ENCODE measurements at places on chromosomes 7 and 10. TPM values are rescaled to one million over a fixed set of nuclear protein-coding genes. Genes with fewer than 3 reads are reported as not detected.
A peak's percentile ranks its signal among the peaks of the same experiment; 100 is the strongest.

Gene PLPP4
- not detected for total RNA-seq

DNA sequence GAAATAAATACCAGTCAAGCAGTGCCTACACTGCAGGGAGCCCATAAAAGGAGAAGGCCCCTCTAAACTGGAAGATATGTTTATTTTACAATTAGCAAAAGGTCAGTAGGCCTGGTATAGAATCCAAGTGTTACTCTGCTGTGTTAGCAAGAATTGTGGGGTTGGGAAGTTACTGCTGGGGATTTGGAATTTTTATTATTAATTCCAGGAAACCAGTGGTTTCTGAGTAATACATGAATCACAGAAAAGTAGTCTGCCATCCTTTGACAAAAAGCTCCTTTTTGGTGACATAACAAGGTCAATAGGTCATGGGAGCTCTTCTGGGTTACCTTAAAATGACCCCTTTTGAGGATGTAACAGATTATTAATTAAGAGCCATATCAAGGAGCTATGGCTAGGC, 67.4 kb downstream of the ZNF92 start:
- no peak overlapping the region for H3K4me3 ChIP-seq
- no peak overlapping the region for H3K27ac ChIP-seq
- DNase-seq = no peak
- no peaks in the 10 kb centered on the region for H3K36me3 ChIP-seq
- H3K4me1 ChIP-seq = no peaks in the 10 kb centered on the region

Gene CH25H
- total RNA-seq = not detected

GRCh38 chr7:26499315-26499897, 207.7 kb downstream of the SNX10 start:
- H3K27me3 ChIP-seq = peaks cover 3% of the 10 kb centered on the region
- no peaks in the 10 kb centered on the region for H3K4me1 ChIP-seq
- H3K27ac ChIP-seq = no peak overlapping the region
- H3K4me3 ChIP-seq = no peak overlapping the region
- DNase-seq = no peak

DNA sequence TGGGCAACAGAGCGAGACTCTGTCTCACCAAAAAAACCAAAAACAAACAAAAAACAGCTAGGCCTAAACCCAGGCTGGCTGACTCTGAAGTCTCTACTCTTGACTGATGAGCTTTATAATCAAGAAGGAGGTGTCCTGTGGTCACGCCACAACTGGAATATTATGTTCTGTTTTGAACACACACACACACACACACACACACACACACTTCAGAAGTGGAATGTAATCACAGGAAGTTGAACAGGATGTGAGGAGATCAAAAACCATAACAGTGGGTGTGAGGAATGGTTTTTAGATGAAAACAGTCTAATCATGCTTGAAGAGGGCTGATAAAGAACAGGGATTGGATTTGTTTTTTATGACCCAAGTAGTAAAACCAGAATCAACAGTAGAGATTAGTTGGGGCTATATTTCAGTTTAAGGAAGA, 51.1 kb upstream of the IL6 start:
- H3K4me3 ChIP-seq = peak overlapping the region; percentile 32
- peaks cover 39% of the 10 kb centered on the region for H3K27me3 ChIP-seq
- no peak overlapping the region for H3K27ac ChIP-seq
- DNase-seq = peak; percentile 35
- peaks cover 4% of the 10 kb centered on the region for H3K36me3 ChIP-seq

DNA sequence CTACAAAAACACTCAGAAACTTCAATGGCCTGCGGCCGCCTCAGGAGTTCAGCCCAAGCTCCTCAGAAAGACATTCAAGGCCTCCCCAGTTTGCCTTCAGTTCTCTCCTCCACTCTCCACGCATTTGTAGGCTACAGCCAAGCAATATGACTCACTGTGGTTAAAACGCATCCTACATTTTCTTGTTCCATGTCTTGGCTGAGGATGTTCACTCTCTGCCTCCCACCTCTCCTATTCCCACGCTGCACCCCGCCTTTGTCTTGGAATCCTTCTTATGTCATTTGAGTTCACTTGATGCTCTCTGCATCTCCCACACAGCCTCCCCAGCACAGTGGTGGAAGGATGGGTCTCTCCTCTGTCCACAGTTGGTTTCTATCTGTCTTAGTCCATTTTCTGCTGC, 184.8 kb downstream of the NPSR1 start:
- peaks cover 9% of the 10 kb centered on the region for H3K4me1 ChIP-seq
- H3K4me3 ChIP-seq = no peak overlapping the region
- H3K27me3 ChIP-seq = peaks cover 37% of the 10 kb centered on the region
- no peaks in the 10 kb centered on the region for H3K36me3 ChIP-seq
- no peak for DNase-seq
- H3K27ac ChIP-seq = no peak overlapping the region

DNA sequence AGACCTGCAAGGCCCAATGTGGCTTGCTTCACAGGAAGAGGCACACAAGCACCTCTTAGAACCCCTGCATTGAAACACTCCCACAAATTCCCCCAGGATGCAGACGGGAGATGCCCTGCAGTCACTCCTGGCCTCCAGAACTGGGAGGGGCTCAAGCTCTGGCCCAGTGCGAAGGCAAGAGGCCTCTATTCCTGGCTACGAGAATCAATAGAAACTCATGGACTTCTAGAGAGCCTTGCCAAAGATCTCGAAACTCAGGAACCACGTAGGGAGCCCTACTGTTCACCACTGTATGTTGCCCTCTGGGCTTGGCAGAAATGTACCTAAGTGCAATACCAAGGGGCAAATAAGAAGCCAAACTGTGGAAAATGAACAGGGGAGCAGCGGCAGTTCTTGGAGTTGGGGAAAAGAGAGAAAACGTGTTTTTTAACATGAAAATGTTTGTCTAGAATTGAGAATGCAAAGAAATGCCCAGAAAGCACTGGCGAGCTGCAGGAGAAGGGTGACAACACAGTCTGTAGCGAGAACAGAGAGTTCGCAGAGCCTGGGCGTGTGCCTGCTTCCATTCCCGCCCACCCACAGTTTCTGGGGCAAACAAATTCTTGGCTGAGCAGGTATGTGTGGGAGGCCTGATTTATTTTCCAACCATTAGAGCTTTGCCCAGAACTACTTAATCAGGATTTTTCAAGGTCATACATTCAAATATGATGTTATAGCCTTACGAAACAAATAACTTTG, 260.5 kb upstream of the KLF14 start:
- H3K4me1 ChIP-seq = peaks cover 84% of the 10 kb centered on the region
- H3K27me3 ChIP-seq = no peaks in the 10 kb centered on the region
- DNase-seq = no peak
- H3K4me3 ChIP-seq = peak overlapping the region; percentile 99

Gene EVX1
- 0.07 TPM for total RNA-seq

- H3K27me3 ChIP-seq = no peaks in the 10 kb centered on the region
- no peak for DNase-seq
- H3K27ac ChIP-seq = no peak overlapping the region
- H3K36me3 ChIP-seq = peaks cover 18% of the 10 kb centered on the region
- no peaks in the 10 kb centered on the region for H3K4me1 ChIP-seq
- H3K4me3 ChIP-seq = no peak overlapping the region
These were observed 143.4 kb downstream of the SGMS1 start for GRCh38 chr10:50480054-50481007.

- H3K27ac ChIP-seq = no peak overlapping the region
- H3K27me3 ChIP-seq = no peaks in the 10 kb centered on the region
- H3K4me3 ChIP-seq = no peak overlapping the region
- H3K36me3 ChIP-seq = no peaks in the 10 kb centered on the region
- H3K4me1 ChIP-seq = no peaks in the 10 kb centered on the region
- no peak for DNase-seq
These were observed 249.9 kb upstream of the SMIM30 start for GRCh38 chr7:113368256-113368655.

Gene NUTM2D
- 1.5 TPM for total RNA-seq

Gene CYP26A1
- not detected for total RNA-seq

Gene TET1
- 0.91 TPM for total RNA-seq

DNA sequence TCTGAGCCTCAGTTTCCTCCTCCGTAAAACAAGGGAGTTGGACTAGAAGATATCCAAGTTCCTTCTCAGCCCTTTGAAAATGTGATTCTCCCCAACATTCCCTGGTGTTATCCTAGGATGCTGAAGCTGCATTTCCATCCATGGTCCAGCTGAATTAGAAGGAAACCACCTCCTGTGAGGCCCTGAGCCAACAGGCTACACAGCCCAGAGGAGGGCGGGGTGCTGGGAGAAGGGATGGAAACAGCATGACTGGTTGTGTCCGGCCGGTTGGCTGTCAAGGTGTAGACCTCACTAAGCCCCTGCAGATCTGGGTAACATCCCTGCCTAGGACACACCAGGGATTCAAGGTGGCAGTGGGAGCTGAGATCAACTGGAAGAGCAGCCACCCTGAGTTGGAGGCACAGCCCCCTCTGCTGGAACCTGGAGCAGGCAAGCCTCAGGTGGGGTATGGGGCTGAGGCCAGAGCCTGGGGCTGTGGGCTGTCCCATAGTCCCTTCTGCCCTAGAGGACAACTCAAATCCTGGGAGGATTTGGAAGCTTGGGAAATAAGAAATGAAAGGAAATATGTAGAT, 72.0 kb downstream of the PAX2 start:
- H3K4me1 ChIP-seq = no peaks in the 10 kb centered on the region
- no peak for DNase-seq
- H3K4me3 ChIP-seq = no peak overlapping the region
- H3K27me3 ChIP-seq = peaks cover 62% of the 10 kb centered on the region

DNA sequence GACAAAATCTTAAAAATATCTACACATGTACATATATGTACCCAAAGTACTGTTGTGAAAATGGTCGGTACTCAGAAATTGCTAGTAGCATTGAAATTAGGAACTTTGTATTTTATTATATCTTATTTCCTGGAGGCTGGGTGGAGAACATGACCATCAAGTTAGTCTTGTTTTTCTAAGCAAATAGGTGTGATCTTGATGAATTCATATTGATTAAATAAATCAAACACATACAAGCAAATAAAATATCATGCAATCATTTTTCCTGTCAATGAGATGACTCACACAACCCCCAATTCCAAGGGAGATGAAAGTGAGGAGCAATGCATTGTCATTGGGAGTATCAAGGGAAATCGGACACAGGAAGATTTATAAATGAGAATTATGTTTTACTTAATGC, 18.0 kb downstream of the VSTM2A start:
- no peaks in the 10 kb centered on the region for H3K4me1 ChIP-seq
- H3K27ac ChIP-seq = no peak overlapping the region
- no peak for DNase-seq
- no peaks in the 10 kb centered on the region for H3K36me3 ChIP-seq

Gene NEBL
- total RNA-seq = 0.17 TPM

DNA sequence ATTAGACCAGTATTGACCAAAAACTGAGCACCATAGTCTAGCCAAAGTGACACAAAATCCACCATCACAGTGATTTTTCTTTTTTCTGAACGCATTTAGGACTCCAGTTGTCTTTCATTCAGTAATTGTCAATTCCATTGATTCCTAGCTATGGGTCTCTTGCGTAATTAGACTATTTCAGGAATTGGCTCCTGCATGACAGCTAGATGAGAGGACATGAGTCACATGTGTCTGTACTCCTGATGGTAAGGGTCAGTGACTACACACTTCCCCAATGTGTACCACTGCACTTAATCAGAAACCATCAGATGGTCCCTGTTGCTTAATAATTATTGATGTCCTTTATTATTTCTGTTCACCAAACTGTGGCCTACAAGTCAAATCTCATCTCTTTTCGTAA, 469.5 kb downstream of the POM121L12 start:
- H3K4me1 ChIP-seq = no peaks in the 10 kb centered on the region
- no peaks in the 10 kb centered on the region for H3K36me3 ChIP-seq
- no peak overlapping the region for H3K27ac ChIP-seq
- H3K4me3 ChIP-seq = no peak overlapping the region
- no peaks in the 10 kb centered on the region for H3K27me3 ChIP-seq
- no peak for DNase-seq

Gene SPDYE16
- total RNA-seq = not detected

Gene NRAP
- total RNA-seq = not detected

Gene NME8
- total RNA-seq = not detected

DNA sequence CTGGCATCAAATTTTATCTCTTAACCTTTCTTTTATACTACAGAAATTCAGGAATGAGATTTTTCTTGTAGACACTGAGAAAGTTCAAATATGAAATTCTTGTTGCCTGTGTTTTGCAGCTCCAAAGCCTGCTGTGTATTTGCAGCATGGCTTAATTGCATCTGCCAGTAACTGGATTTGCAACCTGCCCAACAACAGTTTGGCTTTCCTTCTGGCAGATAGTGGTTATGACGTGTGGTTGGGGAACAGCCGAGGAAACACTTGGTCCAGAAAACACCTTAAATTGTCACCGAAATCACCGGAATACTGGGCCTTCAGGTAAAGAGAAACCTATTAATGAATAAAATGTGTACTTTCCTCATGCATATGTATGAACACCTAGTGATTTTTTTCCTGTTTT, 24.8 kb downstream of the LIPK start:
- DNase-seq = no peak
- H3K27ac ChIP-seq = no peak overlapping the region
- H3K36me3 ChIP-seq = no peaks in the 10 kb centered on the region

GRCh38 chr7:34550996-34551395, 107.0 kb upstream of the NPSR1 start:
- no peak overlapping the region for H3K27ac ChIP-seq
- no peak overlapping the region for H3K4me3 ChIP-seq
- no peaks in the 10 kb centered on the region for H3K4me1 ChIP-seq
- DNase-seq = no peak
- no peaks in the 10 kb centered on the region for H3K27me3 ChIP-seq

DNA sequence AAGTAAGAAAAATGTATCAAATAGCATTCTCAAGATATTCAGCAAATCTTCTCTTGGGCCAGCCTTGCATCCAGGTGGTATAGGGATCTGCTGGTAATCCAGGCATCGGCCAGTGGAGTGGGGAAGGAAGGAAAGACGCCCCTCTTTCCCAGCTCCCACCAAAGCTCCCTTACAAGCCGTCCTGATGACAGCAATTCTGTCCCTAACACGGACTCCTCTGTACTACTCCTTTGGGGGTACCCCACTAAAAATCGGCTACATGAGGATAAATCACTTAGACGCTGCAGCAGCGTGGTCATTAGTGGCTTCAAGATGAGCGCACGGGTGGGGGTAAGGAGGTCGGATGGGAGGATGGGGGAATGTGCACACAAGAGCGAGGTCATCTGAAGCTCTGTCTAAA, 24.7 kb upstream of the NUB1 start:
- H3K4me1 ChIP-seq = peaks cover 13% of the 10 kb centered on the region
- H3K36me3 ChIP-seq = peaks cover 6% of the 10 kb centered on the region
- no peak for DNase-seq
- H3K4me3 ChIP-seq = no peak overlapping the region
- H3K27ac ChIP-seq = no peak overlapping the region

DNA sequence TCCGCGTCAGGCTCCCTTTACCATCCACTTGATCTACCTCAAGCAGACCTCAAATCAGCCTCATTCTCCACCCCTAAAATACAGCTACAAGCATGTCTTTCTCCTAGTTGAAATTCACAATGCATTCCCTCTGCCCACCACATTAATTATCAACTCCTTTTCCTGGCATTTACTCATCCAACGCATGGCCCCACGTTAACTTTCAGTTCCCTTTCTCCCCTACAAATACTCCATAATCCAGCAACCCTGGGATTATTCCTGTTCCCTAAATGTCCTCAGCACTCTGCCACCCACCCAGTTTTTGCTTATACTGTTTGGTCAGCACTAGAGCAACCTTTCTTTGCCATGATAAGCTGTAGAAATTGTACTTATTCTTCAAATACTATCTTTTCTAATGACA, 5.7 kb upstream of the VIM start:
- no peak for DNase-seq
- peaks cover 2% of the 10 kb centered on the region for H3K36me3 ChIP-seq
- H3K4me1 ChIP-seq = peaks cover 42% of the 10 kb centered on the region

Gene TFR2
- total RNA-seq = 4.7 TPM

Gene PTPRN2
- total RNA-seq = 0.79 TPM

Gene SLC26A5
- total RNA-seq = not detected

Gene PITX3
- 0.28 TPM for total RNA-seq

Gene OPALIN
- not detected for total RNA-seq

Measured in activated T-cell treated with anti-CD3 and anti-CD28 coated beads, Interleukin-2, amount 50 U/mL, for 72 hours (primary cell).